SK-N-DZ (cell line): ENCODE measurements at places on chromosomes 16 and 17.

- no peak for DNase-seq
Measured at GRCh38 chr17:12911239-12911638, 106.6 kb downstream of the ELAC2 start.

- DNase-seq, result no peak
Measured at GRCh38 chr16:76676356-76676755, 399.2 kb downstream of the CNTNAP4 start.

- no peak for DNase-seq
Measured at GRCh38 chr16:55437625-55438024, 41.4 kb upstream of the MMP2 start.

DNA sequence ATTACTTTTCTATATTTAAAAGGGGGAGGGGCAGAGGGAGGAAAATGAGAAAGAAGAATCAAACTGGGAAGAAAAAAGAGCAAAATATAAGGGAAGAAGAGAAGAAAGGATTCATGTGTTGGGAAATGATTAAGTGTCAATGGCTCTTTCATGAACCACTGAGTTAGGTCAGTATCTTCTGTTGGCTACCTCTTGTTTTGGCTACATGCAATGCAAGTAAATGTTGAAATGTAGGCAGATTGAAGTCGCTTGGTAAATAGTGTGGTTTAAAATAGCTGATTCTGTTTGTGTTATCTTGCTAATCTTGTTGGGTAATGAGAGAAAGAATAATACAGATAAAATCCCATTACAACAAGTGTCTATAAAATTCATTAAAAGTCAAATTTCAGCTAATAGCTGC, 27.2 kb downstream of the COX11 start:
- no peak for DNase-seq

GRCh38 chr17:45172541-45173286, 11.0 kb downstream of the HEXIM2 start:
- DNase-seq, result peak; percentile 60

- DNase-seq, result peak; percentile 49
Measured at GRCh38 chr16:72848759-72849664, 198.9 kb downstream of the ZFHX3 start.

GRCh38 chr17:35257208-35257659, 14.4 kb downstream of the SLFN5 start:
- no peak for DNase-seq

DNA sequence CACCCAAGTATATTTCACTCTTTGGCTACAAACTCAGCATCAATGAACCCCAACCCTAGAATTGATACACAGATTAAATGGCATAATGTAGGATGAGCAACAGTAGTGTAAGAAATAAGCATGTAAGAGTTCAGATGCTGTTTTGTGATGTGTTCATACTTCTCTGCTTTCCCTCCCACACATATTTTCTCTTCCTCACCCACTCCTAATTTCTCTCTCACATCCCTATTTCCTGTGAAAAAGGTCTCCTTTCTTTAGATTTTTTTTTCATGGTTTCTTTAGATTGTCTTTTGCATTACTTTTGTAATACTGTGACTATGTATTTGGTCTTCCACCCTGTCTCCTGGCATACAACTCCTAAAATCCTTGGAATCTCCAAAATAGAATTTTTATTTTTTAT, 21.7 kb downstream of the CREBBP start:
- no peak for DNase-seq

GRCh38 chr16:57507136-57508034, 21.1 kb upstream of the DOK4 start:
- peak; percentile 81 for DNase-seq
